ENCODE measurements at places on chromosomes 7 and 10.

DNA sequence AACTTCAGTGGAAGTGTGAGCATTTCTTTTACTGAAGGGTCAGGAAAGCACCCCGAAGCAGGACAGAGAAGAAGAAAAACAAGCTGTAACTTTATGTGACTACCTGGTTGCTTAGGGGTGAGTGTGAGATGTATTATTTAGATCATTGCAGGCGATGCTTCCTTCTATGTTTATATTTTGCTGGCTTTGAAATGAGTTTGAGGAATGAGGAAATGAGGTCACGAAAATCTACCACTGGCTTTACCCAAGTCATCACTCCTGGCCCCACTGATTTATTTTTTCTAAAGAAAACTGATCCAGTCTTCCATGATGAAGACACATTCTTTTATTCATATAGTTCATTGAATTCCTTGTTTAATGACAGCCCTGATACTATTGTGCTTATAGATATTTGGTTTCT lies 716.6 kb upstream of the FZD8 start:
- no peak for ATAC-seq

- ATAC-seq = peak; percentile 12
Measured at GRCh38 chr10:47454008-47454779, 29.7 kb downstream of the ANXA8 start.

- ATAC-seq = no peak
Measured at GRCh38 chr7:29224726-29225125, 30.2 kb downstream of the CHN2 start.

DNA sequence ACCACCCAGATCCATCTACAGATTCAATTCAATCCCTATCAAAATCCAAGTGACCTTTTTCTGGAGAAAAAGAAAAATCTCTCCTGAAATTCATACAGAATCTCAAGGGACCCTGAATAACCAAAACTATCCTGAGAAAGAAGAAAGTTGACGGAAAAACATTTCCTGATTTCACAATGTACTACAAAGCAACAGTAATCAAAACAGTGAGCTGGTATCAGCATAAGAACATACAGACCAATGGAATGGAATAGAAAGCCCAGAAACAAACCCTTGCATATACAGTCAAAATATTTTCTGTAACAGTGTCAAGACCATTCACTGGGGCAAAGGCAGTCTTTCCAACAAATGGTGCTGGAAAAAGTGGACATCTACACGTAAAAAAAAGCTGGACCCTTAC lies 89.9 kb downstream of the JMJD1C start:
- no peak for ATAC-seq

GRCh38 chr10:27678166-27678565 lies 67.5 kb downstream of the MKX start:
- ATAC-seq = no peak

DNA sequence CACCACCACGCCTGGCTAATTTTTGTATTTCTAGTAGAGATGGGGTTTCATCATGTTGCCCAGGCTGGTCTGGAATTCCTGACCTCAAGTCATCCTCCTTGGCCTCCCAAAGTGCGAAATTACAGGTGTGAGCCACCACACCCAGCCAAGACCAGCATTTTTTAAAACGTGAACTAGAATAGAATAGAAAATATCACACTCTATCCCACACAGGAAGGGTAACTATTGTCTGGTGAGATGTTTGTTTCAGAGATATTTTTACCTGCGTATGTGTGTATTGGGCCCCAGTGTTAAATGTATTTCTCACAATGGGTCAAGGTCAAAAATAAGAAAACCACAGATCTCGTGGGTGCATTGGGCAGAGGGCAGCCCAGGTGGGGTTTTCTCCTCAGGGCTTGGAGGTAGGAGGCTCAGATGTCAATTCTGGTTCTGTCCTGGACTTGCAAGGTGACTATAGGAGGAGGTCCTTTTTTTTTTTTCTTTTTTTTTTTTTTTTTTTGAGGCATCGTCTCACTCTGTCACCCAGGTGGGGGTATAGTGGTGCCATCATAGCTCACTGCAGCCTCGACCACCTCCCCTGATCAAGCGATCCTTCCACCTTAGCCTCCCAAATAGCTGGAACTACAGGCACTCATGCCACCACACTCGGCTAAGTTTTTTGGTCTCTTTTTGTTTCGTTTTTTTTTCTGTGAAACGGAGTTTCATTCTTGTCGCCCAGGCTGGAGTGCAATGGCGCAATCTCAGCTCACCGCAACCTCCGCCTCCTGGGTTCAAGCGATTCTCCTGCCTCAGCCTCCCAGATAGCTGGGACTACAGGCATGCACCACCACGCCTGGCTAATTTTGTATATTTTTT lies 19.0 kb downstream of the SH2B2 start:
- ATAC-seq = no peak

- ATAC-seq = no peak
Measured at GRCh38 chr7:7867846-7868571, 100.6 kb upstream of the GLCCI1 start.

DNA sequence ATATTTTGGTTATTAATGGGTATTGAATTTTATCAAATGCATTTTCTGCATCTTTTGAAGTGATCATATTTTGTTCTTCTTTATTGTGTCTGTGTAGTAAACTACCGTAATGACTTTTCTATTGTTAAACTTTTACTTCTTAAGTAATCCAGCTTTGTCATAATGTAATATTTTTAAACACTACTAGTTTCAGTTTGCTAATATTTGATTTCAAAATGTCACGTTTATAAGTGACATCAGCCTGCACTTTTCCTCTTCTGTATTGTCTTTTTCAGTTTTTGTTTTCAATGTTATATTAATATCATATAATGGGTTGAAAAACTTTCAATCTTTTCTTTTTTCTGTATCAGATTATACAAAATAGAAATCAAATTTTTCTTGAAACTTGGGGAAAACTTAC lies 71.6 kb upstream of the ANKRD1 start:
- no peak for ATAC-seq

DNA sequence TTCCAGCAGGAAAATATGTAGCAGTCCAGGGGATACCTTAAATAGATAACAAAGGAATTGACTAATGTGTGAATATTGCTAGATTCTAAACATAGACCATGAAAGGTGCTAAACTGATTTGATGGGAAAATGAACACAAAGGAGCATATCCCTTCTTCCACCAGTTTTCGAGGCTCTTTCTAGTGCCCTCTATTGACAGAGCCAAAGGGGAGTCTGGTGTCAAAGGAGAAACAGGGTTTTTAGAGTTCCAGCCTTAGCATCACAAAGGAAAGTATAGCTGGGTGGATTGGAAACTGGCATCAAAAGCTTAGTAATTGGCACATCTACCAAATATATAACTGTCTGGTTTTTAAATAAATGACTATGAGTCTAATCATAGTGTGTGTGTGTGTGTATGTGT lies 636.8 kb downstream of the ETV1 start:
- ATAC-seq = no peak

GRCh38 chr10:60236869-60237524 lies 152.7 kb downstream of the ANK3 start:
- ATAC-seq = peak; percentile 61

DNA sequence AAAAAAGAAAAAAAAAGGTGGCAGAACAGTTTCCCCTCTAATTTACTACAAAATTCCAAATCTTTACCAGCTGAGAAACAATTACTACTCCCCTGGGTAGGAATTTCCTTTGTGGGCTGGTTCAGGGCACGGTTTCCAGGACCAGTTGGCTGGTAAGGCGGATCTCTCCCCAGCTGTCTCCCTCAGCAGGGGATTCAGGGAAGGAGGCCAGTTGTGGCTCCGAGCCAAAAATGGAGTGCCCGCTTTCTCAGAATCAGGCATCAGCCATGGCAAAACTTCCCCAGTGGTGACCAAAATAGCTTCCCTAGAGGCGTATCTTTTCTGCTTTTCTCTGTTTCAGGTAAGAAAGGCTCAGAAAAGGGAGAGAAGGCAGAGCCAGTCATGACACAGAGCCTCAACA lies 91.2 kb downstream of the ZNF22 start:
- ATAC-seq = no peak

DNA sequence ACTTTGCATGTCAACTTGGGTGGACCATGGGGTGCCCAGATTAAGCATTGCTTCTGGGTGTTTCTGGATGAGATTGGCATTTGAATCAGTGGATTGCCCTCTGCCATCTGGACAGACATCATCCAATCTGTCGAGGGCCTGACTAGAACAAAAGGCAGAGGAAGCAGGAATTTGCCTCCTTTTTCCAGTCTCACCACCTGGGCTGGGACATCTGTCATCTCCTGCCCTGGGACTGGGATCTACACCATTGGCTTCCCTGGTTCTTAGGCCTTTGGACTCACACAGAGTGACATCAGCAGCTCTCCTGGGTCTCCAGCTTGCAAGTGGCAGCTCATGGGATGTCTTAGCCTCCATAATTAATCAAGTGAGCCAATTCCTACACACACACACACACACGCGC lies 10.3 kb downstream of the SLC13A4 start:
- no peak for ATAC-seq

- no peak for ATAC-seq
Measured at GRCh38 chr7:123929107-123929506, 4.1 kb downstream of the SPAM1 start.

GRCh38 chr10:17062493-17062892 lies 67.1 kb downstream of the CUBN start:
- no peak for ATAC-seq

DNA sequence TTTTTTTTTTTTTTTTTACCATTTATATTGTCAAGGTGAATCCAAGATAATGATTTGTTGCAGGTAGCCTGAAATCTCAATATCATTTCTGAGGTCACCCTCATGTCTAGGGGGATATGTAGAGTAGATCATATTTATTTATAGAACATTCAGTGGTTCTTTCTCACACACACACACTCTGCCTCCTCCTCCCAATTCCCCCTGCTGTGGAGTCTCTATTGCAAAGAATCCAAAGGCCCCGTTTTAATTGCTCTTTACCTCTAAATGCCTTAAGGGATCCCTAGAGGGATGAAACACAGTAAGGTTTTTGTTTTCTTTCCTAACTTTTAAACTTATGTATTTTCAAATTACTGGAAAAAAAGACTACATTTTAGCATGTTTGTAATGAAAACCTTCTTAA lies 170.0 kb downstream of the PRKG1 start:
- ATAC-seq = no peak

DNA sequence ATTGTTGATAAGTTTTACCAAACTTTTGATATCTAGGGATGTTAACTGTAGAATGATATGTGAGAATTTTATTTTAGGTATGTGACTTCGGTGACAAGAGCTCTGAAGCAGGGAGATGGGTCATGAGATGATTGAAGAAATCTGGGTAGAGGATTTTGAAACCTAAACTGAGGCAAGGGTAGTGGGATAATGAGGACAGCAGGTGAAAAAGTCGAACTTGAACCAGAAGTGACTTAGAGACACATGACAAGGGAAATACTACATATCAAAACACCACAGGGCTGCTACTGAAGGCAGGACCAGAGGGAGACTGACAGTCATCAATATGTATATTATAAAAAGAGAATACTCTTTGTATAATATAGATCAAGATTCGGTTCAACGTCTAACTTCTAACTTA lies 113.2 kb downstream of the WDFY4 start:
- no peak for ATAC-seq

DNA sequence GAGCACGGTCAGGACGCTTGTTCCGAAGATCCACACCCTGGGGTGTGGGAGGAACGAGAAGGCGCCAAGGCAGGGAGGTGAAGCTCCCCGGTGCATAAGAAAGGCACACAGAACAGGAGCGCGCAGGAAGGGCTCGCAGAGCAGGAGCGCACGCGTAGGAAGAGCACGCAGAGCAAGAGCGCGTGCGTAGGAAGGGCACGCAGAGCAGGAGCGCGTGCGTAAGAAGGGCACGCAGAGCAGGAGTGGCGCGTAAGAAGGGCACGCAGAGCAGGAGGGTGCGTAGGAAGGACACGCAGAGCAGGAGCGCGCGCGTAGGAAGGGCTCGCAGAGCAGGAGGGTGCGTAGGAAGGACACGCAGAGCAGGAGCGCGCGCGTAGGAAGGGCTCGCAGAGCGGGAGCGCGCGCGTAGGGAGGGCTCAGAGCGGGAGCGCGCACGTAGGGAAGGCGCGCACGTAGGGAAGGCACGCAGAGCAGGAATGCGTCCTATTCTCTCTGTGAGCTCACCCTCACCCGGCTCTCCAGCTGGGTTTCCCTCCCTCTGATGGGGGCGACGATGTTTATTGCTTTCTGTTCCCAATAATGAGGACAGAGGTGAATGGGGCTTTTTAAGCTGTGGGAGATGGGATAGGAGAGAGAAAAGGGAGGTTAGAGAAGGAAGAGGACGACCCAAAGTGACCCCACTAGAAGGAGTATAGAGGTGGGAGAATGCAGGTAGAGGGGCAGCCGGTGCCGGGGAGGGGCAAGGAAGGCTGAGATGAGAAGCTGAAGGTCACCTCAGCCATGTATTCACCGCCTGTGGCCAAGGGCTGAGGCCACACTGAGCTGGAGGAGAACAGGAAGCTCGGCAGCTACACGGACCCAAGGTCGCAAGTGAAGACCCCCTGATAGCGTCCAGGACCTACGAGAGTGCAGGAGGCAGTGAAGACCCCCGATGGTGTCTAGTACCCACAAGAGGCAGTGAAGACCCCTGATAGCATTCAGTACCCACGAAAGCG lies 423.2 kb downstream of the PTPRN2 start:
- ATAC-seq = no peak

DNA sequence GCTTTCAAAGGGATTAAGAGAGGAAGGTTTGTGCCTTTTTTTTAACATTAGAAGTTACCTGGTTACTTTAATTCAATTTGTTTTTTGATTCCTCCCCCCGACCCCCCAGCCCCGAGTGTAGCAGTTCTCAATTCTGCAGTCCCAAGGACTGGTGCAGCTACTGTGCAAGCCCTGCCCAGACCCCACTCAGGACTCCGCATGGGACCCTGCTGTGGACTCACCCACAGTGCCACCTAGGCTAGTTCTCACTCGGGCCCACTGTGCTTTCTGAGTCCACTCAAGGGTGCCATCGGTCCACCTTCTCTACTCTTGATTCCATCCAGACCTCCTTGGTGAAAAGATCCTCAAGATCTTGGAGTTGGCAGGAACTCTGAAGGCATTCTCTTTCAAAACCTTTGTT lies 77.4 kb downstream of the VOPP1 start:
- no peak for ATAC-seq

- ATAC-seq = no peak
Measured at GRCh38 chr10:20746856-20747255, 150.3 kb downstream of the NEBL start.

GRCh38 chr7:79893991-79894390 lies 240.6 kb upstream of the GNAI1 start:
- ATAC-seq = no peak

DNA sequence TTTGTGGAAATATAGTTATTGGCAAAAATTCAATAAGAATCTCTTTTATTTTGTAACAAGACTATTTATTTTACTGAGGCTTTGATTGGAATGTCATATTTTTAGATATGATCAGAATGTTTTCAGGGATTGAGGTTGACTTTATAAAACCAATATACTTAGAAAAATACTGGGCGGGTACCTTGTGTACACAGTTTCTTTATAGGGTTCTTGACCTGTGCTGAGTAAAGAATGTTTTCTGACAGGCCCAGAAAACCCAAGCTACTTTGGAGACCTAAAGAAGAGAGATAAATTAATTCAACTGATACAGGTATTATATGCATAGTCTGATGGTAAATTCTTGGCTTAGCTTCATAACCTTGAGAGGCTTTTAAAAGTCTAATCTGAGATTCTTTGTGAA lies 23.9 kb upstream of the SPAM1 start:
- no peak for ATAC-seq

Measured in esophagus mucosa (tissue), 1 donor.